Hepatic stellate cell (primary cell): ENCODE measurements at places on chromosomes 11 and 22.

- no peak for DNase-seq
Measured at GRCh38 chr11:67213178-67213621, 53.1 kb upstream of the GRK2 start.

- DNase-seq = peak; percentile 72
Measured at GRCh38 chr11:35515224-35515623, 10.2 kb downstream of the PAMR1 start.

GRCh38 chr11:117557361-117557760, 229.7 kb downstream of the CEP164 start:
- no peak for DNase-seq

- DNase-seq = no peak
Measured at GRCh38 chr11:33454264-33454663, 197.1 kb downstream of the HIPK3 start.

GRCh38 chr11:61080986-61081590, 21.2 kb upstream of the CD5 start:
- no peak for DNase-seq

- DNase-seq = no peak
Measured at GRCh38 chr11:28054821-28055220, 53.1 kb downstream of the KIF18A start.

DNA sequence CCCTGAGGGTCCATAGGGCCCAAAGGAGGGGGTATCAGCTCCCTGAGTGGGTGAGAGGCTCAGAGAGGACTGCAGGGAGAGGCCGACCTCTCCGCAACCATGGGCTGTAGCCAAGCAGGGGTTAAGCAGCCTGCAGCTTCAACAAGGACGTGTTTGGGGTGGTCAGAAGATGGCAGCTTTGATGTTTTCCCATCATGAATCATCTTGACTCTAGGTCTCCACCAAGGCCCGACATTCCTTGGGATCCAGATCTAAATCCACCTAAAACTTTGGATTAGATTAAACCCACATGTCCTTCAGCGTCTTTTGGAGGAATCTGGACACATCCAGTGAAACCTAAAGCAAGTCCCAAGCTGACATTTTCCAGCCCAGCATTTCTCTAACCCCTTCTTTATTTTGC, 19.8 kb downstream of the FBLN1 start:
- no peak for DNase-seq

DNA sequence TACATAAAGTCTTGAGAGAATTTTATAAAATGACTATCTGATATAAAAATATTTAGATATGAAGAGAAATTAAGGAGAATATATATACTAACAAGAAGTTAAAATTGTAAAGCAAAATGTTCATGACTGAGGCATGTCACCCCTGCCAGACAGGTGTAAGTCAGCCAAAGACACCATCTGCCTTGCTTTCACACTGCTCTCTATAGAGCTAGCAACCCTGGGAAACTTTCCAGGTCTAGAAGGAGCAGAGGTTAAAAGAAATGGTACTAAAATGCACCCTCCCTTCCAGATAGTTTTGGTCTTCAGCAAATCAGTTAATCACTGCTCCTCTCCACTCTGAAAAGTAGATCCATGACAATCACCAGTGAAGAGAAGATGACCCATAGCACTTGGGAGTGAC, 16.5 kb downstream of the PPP2R1B start:
- DNase-seq = no peak

DNA sequence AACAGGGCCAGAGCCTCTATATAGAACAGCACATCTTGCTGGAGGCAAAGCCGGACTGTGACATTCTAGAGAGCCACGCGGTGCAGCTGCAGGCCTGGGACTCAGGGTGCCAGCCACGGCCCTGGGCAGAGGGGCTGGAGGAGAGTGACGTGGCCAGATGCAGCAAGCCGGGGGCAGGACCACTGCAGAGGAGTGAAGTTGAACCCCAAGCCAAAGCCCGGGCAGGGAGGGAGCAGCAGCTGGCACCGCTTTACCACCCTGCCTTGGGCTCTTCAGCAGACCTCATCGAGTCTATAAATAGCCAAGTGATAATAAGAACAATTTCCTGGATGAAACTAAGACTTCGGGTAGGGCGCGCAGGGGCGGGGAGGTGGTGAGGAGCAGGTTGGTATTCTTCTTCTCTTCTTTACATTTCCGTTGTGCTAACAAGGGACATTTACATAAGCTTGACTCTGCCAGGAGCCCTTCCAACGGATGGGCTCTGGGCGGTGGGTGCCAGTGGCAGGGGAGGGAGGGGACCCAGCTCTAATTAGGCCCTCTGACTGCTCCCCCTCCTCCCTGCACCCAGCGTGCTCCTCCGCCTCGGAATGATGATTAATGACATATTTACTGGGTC, 110.2 kb downstream of the ST3GAL4 start:
- no peak for DNase-seq

DNA sequence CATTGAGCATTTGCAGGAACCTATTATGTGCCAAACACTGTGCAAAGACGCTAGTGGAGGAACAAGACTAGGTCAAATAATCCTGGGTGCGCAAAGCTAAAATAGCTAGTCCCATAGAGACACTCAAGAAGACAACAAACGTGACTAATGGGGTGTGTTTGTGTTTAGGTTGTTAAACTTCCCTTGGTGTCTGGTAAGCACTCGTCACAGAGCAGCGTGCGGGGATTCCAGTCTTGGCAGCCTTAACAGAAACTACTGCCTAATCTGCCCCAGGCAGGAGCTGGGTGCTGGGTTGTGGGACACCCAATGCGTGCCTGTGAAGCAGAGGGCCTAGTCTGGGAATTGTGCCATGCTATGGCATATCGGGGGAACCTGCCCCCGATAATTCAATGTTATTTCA, 10.8 kb upstream of the CALCB start:
- DNase-seq = no peak
